Upper lobe of right lung (tissue), 1 donor: ENCODE measurements at places on chromosomes 7 and 10. TPM values are rescaled to one million over a fixed set of nuclear protein-coding genes. Genes with fewer than 3 reads are reported as not detected.

- H3K27ac ChIP-seq = no peak overlapping the region
- DNase-seq = no peak
- H3K27me3 ChIP-seq = no peaks in the 10 kb centered on the region
Observed at GRCh38 chr7:26520483-26520882, 228.8 kb downstream of the SNX10 start.

- no peak for DNase-seq
- no peaks in the 10 kb centered on the region for H3K4me1 ChIP-seq
- no peak overlapping the region for H3K27ac ChIP-seq
- H3K4me3 ChIP-seq = no peak overlapping the region
Observed at GRCh38 chr7:35415411-35415822, 161.5 kb upstream of the TBX20 start.

DNA sequence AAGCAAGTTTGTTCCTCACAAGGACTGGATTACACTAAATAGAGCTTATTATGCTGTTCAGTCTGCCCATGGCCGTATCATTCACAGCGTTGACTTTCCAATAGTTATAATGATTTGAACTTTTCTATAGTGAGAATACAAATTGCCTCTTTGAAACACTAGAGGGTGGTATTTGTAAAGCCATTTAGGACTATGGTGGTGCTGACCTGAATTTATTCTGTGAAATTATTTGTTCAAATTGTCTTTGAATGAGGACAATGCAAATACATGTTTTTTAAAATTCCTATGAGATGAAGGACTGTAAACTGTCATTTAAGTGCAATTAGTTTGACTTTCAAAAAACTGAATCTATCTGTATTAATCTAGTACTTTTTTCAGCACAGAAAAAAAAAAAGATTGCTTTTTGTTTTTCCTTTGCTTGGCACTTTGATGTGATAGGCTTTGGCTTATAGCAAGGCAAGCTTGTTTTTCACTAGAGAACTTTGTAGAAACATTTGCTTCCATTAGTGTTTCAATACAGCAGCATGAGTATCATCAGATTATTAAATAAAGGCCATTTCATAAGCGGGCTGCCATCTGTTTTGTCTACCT lies 122.7 kb upstream of the TMEM229A start:
- H3K4me1 ChIP-seq = no peaks in the 10 kb centered on the region
- no peaks in the 10 kb centered on the region for H3K36me3 ChIP-seq
- H3K27me3 ChIP-seq = no peaks in the 10 kb centered on the region
- no peak overlapping the region for H3K4me3 ChIP-seq
- no peak for DNase-seq
- H3K27ac ChIP-seq = no peak overlapping the region

Gene SLC25A40
- 32.2 TPM for total RNA-seq

GRCh38 chr7:36605261-36606051 lies 118.8 kb downstream of the AOAH start:
- no peak for DNase-seq
- H3K27ac ChIP-seq = no peak overlapping the region
- H3K4me3 ChIP-seq = no peak overlapping the region
- H3K36me3 ChIP-seq = no peaks in the 10 kb centered on the region

DNA sequence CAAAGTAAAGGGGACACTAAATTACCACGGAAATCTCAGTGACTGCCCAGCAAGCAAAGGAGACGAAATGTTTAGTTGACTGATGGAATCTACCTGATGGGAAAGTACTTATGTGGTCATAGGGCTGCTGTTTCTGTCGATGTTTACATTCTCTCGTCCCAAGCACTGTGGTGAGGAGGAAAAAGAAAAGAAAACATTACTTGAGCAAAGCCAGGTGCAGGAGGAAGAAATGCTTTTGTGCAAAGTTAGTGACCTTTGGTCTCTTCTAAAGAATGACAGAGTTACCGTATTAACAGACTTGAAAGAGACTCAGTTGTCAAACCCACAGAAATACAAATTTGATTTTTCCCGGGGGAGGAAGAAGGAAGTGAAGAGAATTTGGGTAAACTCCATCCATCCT lies 43.3 kb upstream of the FMC1 start:
- H3K27ac ChIP-seq = no peak overlapping the region
- DNase-seq = no peak
- no peaks in the 10 kb centered on the region for H3K27me3 ChIP-seq

DNA sequence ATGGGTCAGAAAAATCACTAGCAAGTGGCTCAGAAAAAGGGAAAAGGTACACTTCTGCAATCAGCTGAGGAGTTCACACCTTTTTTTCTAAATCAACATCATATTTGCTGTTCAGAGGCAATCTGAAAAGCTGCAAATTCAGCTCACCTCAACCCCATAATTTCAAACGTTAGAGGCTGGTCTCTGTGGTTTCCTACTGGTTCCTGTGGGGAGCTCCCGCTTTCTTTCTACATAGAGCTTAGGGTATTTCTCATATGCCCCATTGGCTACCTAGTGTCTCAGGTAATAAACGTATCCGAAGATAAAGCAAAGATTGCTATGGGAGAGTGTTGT lies 5.2 kb upstream of the ZNF22 start:
- H3K27ac ChIP-seq = peak overlapping the region; percentile 78
- peaks cover 6% of the 10 kb centered on the region for H3K36me3 ChIP-seq
- no peak overlapping the region for H3K4me3 ChIP-seq
- DNase-seq = no peak

Gene FAM25C
- not detected for total RNA-seq

DNA sequence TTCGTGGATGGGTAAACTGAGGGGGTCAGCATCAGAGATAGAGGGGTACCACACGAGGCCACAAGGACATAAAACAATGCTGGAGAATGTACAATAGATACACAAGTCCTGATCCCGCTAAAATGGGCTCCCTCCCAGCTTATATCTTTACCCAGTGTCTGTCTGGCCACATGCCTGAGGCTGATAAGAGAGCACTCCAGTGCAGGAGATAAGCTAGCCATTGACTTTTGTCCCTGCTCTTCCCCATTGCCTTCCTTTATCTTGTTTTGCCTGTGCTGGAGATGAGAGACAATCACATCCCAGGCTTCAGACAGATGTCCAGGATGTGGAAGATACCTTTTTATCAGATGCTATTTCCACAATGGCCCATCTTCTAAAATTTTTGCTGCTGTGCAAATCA lies 6.0 kb downstream of the GAD2 start:
- no peak for DNase-seq
- no peaks in the 10 kb centered on the region for H3K4me1 ChIP-seq

GRCh38 chr7:84412161-84412969 lies 217.8 kb upstream of the SEMA3A start:
- no peaks in the 10 kb centered on the region for H3K27me3 ChIP-seq
- no peaks in the 10 kb centered on the region for H3K36me3 ChIP-seq
- no peak for DNase-seq

DNA sequence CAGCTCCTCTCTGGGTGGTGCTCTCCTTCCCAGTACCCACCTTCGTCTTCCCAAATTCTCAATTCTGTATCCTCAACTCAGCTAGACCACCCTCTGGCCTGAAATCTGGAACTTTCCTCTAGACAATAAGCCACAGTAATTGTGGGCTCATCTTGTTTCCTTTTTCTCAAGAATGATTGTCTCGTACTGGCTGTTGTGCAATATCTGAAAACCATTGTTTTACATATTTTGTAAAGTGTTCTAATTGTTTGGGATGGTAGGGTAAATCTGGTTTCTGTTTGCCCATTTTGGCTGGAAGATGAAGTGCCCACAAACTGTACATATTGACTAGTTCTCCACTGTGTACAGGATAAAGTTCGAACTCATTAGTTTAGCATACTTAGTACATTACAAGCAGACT lies 11.3 kb upstream of the NOBOX start:
- no peak overlapping the region for H3K4me3 ChIP-seq
- no peaks in the 10 kb centered on the region for H3K4me1 ChIP-seq
- no peak for DNase-seq
- H3K27ac ChIP-seq = no peak overlapping the region
- no peaks in the 10 kb centered on the region for H3K27me3 ChIP-seq
- H3K36me3 ChIP-seq = no peaks in the 10 kb centered on the region
